ENCODE measurements at places on chromosomes 7 and 10.
A peak's percentile ranks its signal among the peaks of the same experiment; 100 is the strongest.

- no peak for DNase-seq
These were observed 10.3 kb upstream of the OGDH start for GRCh38 chr7:44595934-44596635.

DNA sequence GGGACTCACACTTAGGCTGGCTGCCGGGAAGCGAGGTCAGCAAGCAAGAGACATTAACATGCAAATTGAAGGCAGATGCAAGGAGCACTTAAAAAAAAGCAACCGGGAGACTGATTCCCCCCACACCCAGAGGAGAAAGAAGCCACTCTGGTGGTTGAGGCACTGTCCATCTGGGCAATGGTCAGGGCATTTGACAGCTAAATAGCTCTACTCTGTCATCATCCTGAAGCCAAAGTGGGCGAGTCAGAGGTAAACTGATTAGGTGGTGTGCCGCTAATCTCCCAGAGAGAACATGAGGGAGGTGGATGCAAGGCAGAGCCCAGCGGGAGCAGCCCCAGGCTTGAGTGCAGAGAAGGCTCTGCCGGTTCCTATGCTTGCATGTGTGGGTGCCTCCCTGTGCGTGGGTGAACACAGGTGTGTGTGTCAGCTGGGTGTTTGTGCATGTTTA is 100.6 kb downstream of the PLXNA4 start:
- DNase-seq = no peak

DNA sequence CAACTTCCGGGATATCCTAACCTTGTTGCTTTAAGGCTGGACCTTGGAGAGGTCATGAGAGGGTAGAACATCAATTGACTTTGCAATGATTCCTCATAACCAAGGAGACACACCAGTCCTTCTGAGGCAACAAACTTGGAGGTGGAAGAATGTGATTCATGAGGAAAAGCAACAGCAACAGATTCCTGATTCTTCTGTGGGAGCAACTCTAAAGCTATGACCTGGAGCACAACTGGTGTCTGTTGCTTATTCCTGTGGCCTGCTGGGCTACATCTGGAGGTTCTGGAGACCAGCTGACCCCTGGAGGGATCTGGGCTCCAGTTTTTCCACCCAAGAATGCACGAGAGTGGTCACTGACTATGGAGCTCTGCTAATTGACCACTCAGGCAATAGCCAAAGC is 116.6 kb downstream of the CREB5 start:
- no peak for DNase-seq

- no peak for DNase-seq
These were observed 266.0 kb downstream of the USP6NL start for GRCh38 chr10:11345224-11346054.

DNA sequence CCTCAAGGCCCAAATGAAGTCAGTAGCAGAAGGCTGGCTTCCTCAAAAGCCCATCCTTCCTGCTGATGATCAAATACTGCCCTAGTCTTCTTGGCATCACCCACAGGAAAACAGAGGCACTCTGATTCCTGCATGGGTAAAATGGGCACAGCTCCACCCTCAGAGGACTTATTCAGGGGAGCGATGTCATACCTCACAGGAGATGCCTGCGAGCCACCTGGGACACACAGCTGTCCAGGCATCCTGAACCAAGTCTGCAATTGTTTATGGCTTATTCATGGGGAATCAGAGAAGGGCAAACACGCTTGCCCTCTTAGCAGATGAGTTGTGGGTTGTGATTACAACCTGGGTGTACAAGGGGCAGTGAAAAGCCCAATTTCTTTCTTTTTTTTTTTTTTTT is 22.0 kb upstream of the LMTK2 start:
- no peak for DNase-seq

GRCh38 chr10:77644557-77645243 is 7.1 kb upstream of the KCNMA1 start:
- no peak for DNase-seq

DNA sequence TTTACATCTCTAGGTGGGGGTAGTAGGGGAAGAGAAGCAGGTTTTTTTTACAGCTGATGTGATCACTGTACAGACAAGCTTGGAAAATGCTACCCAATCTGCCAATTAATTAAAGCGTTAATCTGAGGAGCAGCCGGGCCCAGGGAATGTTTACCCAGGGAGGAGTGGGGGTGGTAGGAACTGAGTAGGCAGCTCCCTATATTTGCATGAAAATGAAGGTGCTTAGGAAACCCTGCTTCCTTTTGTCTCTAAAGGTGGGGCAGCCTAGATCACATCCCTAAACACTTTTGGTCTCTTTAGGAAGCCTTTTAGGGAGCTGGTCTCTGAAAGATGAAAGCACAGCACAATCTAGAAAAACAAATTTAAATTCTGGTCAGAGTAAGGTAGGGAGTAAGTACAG is 53.0 kb upstream of the NFKB2 start:
- no peak for DNase-seq

DNA sequence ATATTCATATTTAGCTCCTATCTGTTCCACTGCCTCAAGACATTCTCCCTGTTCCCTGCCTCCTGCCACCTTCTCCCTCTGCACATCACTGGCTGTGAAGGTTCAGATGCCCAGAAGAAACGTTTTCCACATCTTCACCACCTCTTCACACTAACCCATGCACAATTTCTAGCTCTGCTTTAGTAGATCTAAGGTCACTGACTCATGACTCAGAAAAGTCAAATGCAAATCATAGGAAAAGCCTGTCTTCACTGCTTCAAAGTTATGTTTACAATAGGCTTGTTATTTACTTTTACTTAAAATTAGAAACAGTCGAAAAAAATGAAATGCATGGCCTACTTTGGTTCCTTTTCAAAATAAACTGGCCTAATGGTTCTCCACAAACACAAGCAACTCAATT is 2.5 kb downstream of the SCRN1 start:
- no peak for DNase-seq

- no peak for DNase-seq
These were observed 86.2 kb downstream of the HIBADH start for GRCh38 chr7:27576360-27576944.

- no peak for DNase-seq
These were observed 183.7 kb upstream of the KLF14 start for GRCh38 chr7:130917669-130918128.

DNA sequence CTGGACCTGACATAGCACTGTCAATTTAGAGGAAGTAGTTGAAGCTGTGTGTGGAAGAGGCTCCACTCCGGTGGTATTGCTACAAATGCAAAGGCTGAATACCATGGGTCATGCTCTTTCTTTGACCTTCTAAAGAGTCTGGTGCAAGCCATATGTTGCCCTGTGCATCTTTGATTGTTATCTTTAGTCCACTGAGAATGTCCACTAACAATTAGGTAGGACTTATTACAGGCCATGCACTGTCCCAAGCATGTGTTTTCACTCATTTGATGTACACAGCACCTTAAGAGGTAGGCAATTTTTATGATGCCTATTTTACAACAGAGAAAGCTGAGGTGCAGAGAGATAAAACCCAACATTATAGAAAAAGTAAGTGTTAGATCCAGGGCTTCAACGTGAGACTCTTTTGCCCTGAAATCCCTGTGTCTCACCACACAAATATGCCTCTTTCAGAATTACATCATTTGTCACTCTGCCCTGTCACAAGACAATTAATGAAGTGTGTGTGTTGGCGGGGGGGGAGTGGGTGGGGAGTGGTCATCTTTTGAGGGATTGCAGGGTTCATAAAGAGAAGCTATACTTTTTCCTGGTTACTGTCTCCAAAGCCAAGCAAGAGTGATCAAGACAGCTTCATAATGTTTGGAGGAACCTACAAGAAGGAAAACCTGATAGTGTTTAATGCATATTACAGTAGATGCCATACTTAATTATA is 637.6 kb upstream of the IGFBP3 start:
- DNase-seq = no peak

DNA sequence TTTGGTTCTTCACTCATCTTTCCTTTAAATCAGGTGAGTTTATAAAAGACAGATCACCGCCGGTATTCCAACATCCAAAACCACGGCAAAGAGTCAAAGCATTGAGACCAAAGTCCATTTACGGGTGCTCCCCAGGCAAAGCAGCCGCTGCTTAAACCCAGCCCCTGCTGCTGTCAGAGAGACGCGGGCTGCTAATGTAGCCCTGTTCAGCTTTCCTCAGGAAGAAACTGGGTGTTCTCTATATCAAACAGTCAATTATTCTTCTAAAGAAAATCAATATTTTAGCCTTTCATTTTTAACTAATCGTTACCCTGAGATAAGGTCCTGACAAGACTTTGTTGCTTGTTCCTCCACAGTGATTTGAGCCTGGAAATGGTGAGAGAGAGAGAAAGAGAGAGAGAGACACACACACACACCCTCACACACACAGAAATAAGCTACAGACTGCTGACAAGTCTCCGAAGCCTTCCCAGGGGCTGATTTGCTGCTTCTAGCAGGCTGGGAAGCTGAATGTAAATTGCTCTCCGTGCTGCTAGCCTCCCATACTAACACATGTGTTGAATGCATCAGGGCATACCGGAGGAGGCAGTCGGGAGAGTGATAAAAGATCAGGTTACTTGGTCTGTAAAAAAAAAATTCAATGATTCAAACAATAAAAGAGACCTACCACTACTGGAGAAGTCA is 183.0 kb upstream of the ANK3 start:
- DNase-seq = no peak

- no peak for DNase-seq
These were observed 36.2 kb upstream of the NCAPG2 start for GRCh38 chr7:158740657-158741293.

- no peak for DNase-seq
These were observed 41.1 kb downstream of the GLRX3 start for GRCh38 chr10:130177250-130177649.

- no peak for DNase-seq
These were observed 129.1 kb downstream of the THSD7A start for GRCh38 chr7:11702938-11703337.

DNA sequence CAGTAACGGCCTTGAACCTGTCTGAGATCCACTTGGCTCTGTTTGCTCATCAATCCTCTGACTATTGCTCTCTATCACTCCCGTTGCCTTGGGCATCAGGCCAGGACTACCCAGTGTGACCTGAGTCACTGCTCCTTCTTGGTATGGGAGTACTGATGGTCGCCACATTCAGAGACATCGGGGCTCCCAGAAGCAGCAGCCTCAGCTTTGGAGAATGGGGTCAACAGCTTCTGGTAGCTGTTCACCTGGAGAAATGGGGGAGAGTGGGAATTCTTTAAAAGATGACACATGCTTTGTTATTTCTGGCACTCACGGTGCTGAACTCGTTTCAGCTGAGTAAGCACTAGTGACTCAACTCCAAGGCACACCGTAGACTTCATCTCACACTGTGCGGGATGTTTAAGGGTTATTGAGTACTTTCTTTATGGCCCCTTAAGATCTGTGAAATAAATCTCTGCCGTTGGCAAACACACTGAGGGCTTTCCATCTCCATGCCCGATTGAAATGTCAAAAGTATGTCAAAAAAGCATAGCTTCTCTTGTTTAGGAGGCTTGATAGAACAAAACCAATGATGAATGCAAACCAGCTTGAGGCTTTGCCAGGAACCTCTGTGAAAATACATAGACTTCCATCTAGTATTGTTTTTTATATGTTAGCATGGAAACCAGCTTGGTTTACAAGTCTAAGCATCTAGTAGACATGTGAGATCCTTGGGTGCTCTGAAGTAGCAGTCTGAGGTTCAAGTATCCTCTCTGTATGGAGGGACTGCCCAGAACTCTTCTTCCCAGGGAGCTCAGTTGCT is 333.1 kb downstream of the CXCL12 start:
- no peak for DNase-seq

GRCh38 chr7:1030444-1031070 is 13.8 kb upstream of the GPR146 start:
- no peak for DNase-seq

GRCh38 chr10:6048281-6049030 is 13.7 kb downstream of the IL2RA start:
- DNase-seq = no peak

GRCh38 chr10:61451357-61451756 is 1.8 kb downstream of the TMEM26 start:
- DNase-seq = no peak

DNA sequence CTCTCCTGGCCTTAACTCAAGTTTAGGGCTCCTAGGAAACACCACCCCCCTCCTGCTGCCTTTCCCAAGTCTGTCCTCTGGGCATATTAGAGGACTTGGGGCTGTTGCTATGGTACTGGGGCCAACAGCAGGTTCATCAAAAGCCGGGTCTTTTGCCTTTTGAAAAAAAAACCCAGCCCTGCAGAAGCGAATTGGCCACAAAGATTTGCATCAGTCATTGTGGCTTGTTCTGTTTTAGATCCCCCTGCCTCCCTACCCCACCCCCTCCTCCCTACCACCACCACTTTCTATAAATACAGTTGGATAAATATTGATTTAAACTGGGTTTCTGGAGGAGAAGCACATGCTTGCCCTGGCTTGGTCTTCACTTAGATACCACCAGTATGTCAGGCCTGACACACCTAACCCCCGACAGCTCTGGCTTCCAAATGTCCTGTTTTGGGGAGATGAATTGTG is 7.0 kb downstream of the MXI1 start:
- no peak for DNase-seq

- DNase-seq = no peak
These were observed 33.3 kb upstream of the TES start for GRCh38 chr7:116177009-116177408.

DNA sequence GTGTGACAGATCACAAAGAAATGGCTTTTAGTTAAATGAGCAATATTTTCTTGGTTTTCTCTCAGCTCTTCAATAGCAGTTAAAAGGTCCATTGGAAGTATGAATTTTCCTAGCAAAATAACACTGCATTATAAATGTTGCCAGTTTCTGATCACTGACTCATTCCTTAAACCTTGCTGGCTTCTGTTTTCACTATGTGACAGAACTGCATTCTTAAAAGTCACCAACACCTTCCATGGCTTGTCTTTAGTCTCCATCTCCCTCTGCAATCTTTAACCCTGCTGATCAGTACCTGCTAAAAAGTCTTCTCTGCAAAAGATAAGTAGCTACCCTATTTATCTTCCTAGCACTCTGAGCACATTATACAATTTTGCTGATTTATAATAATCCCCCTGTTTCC is 405.0 kb upstream of the LRRN3 start:
- DNase-seq = no peak

GRCh38 chr7:107613439-107613838 is 33.4 kb downstream of the BCAP29 start:
- no peak for DNase-seq

GRCh38 chr7:156610130-156610529 is 30.4 kb upstream of the RNF32 start:
- no peak for DNase-seq

DNA sequence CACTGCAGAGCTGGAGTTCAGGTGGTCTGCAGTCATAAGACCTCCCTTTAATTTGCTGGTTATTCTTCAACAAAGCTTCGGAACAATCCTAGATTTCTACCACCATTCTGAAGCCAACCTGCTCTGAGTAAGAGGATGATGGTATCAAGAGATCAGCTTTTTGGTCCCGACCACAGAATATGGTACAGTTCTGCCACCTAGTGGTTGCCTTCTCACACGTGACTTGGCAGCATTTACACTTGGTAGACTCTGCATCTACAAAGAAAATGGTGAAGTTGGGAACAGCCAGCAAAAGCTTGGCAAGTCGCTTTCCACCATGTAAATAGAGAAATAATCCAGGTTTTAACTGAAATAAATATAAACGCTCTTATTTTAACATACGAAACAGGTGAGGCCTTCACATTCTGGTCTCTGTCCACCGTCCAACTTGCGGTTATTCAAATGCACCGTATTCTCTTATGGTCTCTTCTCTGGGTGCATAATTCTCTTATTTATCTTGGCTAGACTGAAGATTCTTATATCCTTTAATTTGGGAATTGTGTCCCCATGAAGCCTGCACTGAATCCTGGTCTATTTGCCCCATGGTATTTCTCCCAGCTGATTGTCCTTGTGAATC is 173.9 kb upstream of the GRM3 start:
- peak; percentile 43 for DNase-seq
